ENCODE measurements at places on chromosomes 1 and 21.
A peak's percentile ranks its signal among the peaks of the same experiment; 100 is the strongest.

- H3K27me3 ChIP-seq, result no peaks in the 10 kb centered on the region
- no peak for DNase-seq
- no peaks in the 10 kb centered on the region for H3K4me1 ChIP-seq
- H3K4me3 ChIP-seq, result peak overlapping the region; percentile 54
- H3K36me3 ChIP-seq, result no peaks in the 10 kb centered on the region
Measured at GRCh38 chr1:3530086-3530925, 75.8 kb downstream of the ARHGEF16 start.

GRCh38 chr21:43689556-43690337, 29.2 kb upstream of the PDXK start:
- H3K4me3 ChIP-seq, result no peak overlapping the region
- H3K27me3 ChIP-seq, result no peaks in the 10 kb centered on the region

- no peak for DNase-seq
- peak overlapping the region; percentile 44 for H3K27ac ChIP-seq
- peaks cover 15% of the 10 kb centered on the region for H3K4me1 ChIP-seq
- no peak overlapping the region for H3K4me3 ChIP-seq
Measured at GRCh38 chr1:203888807-203889251, 27.4 kb downstream of the SNRPE start.

- no peaks in the 10 kb centered on the region for H3K4me1 ChIP-seq
- H3K27me3 ChIP-seq, result no peaks in the 10 kb centered on the region
Measured at GRCh38 chr1:9758559-9759121, 65.1 kb downstream of the CLSTN1 start.

- no peaks in the 10 kb centered on the region for H3K4me1 ChIP-seq
- no peaks in the 10 kb centered on the region for H3K27me3 ChIP-seq
- no peak overlapping the region for H3K27ac ChIP-seq
- H3K4me3 ChIP-seq, result no peak overlapping the region
- DNase-seq, result no peak
Measured at GRCh38 chr1:116981521-116982037, 20.0 kb upstream of the CD101 start.

GRCh38 chr1:192003295-192004077, 154.8 kb upstream of the RGS18 start:
- no peaks in the 10 kb centered on the region for H3K4me1 ChIP-seq
- DNase-seq, result no peak
- peaks cover 7% of the 10 kb centered on the region for H3K27me3 ChIP-seq
- no peak overlapping the region for H3K4me3 ChIP-seq
- H3K27ac ChIP-seq, result no peak overlapping the region

GRCh38 chr1:9626201-9626608, 25.3 kb upstream of the PIK3CD start:
- H3K27me3 ChIP-seq, result no peaks in the 10 kb centered on the region
- H3K27ac ChIP-seq, result no peak overlapping the region
- no peaks in the 10 kb centered on the region for H3K36me3 ChIP-seq

- no peak overlapping the region for H3K4me3 ChIP-seq
- H3K4me1 ChIP-seq, result no peaks in the 10 kb centered on the region
- H3K36me3 ChIP-seq, result peaks cover 11% of the 10 kb centered on the region
Measured at GRCh38 chr1:150997126-150997872, 9.4 kb downstream of the MINDY1 start.

GRCh38 chr1:243686159-243686558, 163.9 kb downstream of the AKT3 start:
- H3K4me3 ChIP-seq, result no peak overlapping the region
- H3K4me1 ChIP-seq, result no peaks in the 10 kb centered on the region
- no peak for DNase-seq
- H3K36me3 ChIP-seq, result peaks cover 39% of the 10 kb centered on the region
- no peaks in the 10 kb centered on the region for H3K27me3 ChIP-seq
